ENCODE measurements at places on chromosomes 5 and 9. TPM values are rescaled to one million over a fixed set of nuclear protein-coding genes. Genes with fewer than 3 reads are reported as not detected.

C9 gene
- total RNA-seq, result 0.28 TPM

TAS2R1 gene
- total RNA-seq, result 0.28 TPM

IFNK gene
- total RNA-seq, result not detected

PRRT1B gene
- not detected for total RNA-seq

RANBP3L gene
- not detected for total RNA-seq

C9orf50 gene
- total RNA-seq, result not detected

RNF183 gene
- not detected for total RNA-seq

YTHDC2 gene
- total RNA-seq, result 18.9 TPM

NINJ1 gene
- 17.8 TPM for total RNA-seq

CARD9 gene
- 4.6 TPM for total RNA-seq

SEMA6A gene
- 0.28 TPM for total RNA-seq

LCN1 gene
- total RNA-seq, result under 0.01 TPM

SPAG8 gene
- total RNA-seq, result 1.1 TPM

NMUR2 gene
- not detected for total RNA-seq

SLC6A18 gene
- not detected for total RNA-seq

NR6A1 gene
- total RNA-seq, result 0.19 TPM

ROR2 gene
- 0.38 TPM for total RNA-seq

NPR3 gene
- total RNA-seq, result 102 TPM

CNTNAP3B gene
- total RNA-seq, result 18.9 TPM

ASS1 gene
- total RNA-seq, result 93.9 TPM
